Foreskin keratinocyte (primary cell): ENCODE measurements at places on chromosomes 7 and 10. TPM values are rescaled to one million over a fixed set of nuclear protein-coding genes. Genes with fewer than 3 reads are reported as not detected.

GRCh38 chr7:79872176-79872575 is 262.5 kb upstream of the GNAI1 start:
- no peak for DNase-seq

GRCh38 chr7:37405603-37406122 is 43.0 kb downstream of the ELMO1 start:
- no peak for DNase-seq

GRCh38 chr7:65915921-65916657 is 43.2 kb downstream of the VKORC1L1 start:
- DNase-seq: no peak

GRCh38 chr10:119177708-119178371 is 772 bp downstream of the PRDX3 start:
- DNase-seq: no peak

- DNase-seq: no peak
These were observed 7.8 kb downstream of the CPA5 start for GRCh38 chr7:130352194-130353074.

- no peak for DNase-seq
These were observed 324.7 kb downstream of the TCERG1L start for GRCh38 chr10:130986846-130987245.

DNA sequence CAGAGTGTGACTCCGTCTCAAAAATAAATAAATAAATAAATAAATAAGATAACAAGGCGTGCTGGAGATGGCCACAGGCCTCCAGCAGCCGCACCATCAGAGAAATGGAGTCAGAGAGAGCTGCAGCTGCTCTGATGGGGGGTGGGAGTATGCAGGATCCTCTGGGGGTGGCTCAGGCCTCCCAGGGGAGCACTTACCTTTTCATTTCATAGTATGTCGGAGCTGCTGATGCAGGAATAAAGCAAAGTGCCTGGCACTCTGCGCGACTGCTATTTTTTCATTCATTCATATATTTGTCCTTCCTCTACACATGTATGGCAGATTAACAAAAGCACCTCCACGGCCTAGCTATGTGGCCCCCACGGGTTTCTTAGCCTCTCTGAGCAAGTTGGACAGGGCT is 175.9 kb downstream of the CUX1 start:
- no peak for DNase-seq

DNA sequence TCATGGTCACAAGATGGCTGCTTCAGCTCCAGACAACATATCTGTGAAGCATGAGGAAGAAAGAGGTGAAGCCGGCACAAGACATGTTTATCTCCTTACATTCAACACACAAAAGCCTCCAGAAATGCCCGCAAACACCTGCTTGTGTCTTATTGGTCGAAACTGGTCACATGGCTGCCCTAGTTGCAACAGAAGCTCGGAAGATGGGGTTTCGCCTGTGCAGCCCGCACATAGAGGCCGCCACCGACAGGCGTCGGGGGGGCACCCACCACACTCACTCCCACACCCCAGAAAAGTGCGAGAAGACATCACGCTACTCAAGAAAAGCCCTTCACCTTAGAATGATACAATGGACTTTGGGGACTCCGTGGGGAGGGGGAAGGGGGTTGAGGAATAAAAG is 63.0 kb upstream of the MGMT start:
- DNase-seq: no peak

DNA sequence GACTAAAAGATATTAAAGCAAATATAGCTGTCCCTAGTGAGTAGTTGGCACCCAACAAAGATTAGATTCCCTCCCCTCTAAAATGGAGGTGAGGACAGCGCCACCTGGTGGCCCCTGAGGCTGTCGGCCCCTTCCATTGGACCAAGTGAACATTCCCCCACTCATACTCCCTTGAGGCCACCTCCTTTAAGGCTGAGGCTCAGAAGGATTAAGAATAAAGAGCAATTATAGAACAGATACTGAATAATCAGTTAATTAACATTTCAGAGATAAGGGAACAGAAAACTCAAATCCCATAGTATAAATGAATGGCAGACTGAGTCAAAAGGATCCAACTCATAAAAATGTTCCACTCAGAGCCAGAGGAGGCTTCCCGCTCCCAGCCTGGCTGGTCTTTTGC is 130.4 kb upstream of the GHITM start:
- DNase-seq: no peak

DNA sequence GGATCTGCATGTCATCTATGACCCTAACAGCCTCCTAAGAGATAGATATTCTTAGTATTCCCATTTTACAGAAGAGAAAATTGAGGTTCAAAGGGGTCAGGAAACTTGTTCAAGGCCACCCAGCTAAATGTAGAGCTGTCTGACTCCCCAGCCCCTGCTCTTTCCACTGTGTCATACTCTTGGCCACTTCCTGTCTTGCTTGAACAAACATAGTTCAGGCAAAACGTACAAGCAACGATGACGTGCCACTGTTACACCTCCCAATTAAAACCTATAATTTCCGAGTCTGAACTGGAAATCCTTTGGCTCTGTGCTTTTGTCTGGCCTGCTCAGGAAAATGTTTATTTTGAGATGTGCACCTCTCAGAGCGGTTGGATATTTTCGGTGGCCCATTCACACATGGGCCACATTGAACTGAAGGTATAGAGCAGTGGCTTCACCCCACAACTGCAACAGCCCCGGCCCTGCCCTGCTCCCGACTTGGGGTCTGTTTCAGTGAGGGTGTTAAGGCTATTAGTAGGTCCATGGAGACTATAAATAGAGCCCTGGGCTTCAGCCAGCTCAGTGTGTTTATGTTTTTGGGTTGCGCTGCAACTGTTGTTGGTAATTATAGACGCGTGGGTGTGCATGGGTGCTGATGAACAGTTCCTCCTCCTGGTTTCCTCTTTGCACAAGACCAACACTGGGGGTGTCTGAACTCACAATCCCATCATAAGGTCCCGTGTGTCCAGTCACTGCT is 172.3 kb upstream of the ADO start:
- DNase-seq: no peak

DNA sequence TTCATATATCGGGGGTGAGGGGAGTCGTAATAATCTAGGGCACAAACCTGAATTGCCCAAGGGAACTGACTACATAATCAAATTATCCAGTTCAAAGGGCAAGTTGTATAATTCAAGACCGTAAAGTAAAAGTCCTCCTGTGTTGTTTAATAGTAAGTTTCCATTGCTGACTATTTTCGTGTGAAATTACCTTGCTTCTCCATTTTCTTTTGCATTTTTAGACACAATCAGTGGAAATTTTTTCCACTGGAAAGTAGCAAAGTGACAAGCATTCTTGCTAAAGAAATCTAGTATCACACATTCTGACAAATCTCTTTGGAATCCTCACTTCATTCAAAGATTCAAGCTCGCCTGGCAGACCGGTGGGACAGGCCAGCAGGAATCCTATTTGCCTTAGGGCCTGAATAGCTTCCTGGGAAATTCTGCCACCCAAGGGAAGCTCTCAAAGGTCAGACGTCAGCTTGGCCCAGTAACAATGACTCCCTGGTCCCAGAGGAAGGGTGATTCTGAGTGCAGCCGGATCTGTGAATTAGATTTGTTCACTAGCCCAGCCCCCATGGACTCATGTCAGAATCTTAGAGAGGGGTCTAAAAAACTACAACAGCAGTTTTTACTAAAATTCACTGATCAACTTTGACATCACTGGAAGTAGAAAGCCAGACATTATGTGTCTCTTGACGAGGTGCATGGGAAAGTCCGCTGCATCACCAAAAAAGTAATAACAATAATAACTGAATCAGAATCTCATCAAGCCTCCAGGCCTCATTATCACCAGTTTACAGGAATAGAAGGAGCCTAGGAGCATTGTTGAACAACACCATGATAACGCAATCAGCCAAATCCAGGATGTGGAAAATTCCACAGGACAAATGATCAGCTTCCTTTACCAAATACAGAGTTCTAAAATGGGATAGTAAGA is 161.0 kb downstream of the SKIDA1 start:
- DNase-seq: peak; percentile 94

GRCh38 chr10:8052341-8052955 is 2.0 kb upstream of the GATA3 start:
- DNase-seq: no peak

DNA sequence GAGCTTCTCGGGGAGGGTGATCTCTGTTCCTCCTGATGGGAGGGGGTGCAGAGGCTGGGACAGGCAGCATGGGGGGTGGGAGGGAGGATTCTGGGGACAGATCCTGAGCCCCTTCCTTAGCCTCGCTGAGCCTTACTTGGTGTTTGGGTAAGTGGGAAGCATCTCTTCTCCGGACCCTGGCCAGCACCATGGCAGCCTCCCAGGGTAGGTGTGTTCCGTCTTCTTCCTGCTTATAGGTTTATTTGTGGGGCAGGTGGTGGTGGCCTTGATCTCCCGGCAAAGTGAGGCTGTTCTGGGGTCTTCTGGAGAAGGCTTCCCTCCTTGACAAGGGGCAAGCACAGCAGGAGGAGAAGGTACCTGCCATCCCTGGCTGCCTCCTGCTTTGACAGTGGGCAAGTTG is 226.9 kb downstream of the GLRX3 start:
- no peak for DNase-seq

DNA sequence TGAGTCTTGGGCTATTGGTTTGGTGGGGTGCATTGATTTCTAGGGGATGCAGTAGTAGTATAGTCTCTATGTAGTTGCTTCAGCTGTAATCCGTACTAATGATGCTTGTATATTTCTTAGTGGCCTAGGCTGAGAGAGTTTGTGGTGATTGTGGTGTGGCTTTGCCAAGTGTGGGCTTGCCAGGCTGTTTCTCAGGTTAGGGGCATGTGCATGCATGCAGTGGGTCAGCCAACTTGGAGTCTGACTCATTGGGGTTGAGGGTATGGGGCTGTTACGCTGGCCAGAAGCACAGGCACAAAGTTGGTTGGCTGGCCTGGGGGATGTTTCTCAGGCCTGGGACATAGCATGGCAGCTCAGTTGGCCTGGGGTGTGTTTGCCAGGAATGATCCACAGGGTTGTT is 25.7 kb upstream of the PLA2G12B start:
- DNase-seq: peak; percentile 73

- no peak for DNase-seq
These were observed 60.8 kb upstream of the MEOX2 start for GRCh38 chr7:15747301-15747700.

DNA sequence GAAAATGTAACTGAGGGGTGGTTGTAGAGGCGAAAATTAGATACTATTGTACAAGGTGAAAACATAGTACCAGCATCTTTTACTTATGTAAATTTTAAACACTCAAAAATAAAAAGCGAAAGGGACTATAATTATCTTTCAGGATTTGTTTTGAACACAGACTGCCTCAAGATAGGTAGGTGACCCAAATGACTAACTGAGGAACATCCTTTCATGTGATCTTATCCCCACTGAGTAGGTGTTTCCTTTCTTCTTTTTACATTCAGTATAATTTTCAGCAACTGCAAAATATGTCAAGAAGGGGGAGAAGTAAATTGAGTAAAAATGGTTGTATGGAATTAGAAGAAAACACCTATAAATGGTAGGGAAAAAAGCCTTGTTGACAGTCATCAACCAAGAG is 236.7 kb downstream of the PHF14 start:
- DNase-seq: no peak

GRCh38 chr7:123747620-123748141 is 1.1 kb downstream of the WASL start:
- no peak for DNase-seq

- no peak for DNase-seq
These were observed 21.1 kb upstream of the FOXI2 start for GRCh38 chr10:127715782-127716378.

DNA sequence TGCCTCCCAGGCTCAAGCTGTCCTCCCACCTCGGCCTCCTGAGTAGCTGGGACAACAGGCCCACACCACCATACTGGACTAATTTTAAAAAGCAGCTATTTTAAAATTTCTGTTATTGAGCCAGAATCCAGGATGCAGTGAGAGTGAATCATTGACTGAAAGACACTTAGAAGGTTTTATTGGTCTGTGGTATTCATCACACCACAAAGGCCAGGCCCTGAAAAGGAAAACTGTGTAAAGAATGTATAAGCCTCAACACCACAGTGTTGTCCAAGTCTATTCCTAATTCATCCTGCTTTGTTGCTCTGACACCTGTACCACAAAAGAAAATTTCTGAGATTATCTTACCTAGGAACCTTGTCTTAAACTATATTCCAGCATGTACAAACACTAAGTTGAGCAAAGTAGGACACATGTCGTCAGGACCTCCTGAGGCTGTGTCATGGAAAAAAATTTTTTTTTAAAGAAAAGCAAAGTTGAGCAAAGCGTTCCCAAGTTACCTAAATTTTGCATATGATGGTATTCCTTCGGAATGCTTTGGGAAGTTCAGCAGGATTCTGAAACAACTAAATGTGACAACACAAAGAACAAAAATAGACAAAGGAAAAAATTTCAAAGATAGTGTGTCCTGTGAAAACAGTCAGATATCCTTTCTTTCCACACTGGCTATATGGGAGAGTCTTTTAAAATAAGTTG is 129.6 kb upstream of the MKLN1 start:
- DNase-seq: peak; percentile 57

- DNase-seq: no peak
These were observed 535.0 kb upstream of the FZD8 start for GRCh38 chr10:36177071-36177470.

GRCh38 chr10:133475821-133476640 is 22.3 kb downstream of the SCART1 start:
- no peak for DNase-seq

- no peak for DNase-seq
These were observed 252.0 kb downstream of the ELMO1 start for GRCh38 chr7:37196676-37197075.

- no peak for DNase-seq
These were observed 456 bp upstream of the DLD start for GRCh38 chr7:107890493-107890961.

DNA sequence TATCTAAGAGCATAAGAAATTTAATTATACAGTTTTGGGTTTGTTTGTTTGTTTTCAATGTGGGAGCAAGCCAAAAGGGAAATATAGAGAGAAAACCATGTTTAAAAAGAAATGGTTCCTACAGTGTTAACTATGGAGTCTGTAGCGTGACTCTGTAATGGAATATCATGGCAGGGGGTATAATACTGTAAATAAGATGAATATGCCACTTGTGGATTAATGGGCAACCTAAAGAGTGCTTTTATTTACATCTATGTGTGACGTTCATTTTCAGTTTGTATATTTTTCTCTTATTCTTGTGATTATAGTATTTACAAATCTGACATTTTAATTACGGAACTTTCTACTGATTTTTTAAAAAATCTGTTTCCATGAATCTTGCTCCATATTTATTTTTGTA is 95.9 kb downstream of the POLL start:
- no peak for DNase-seq

- no peak for DNase-seq
These were observed 185.1 kb downstream of the ATRNL1 start for GRCh38 chr10:115278294-115278693.

Gene ADAM22
- total RNA-seq: 0.07 and 0.21 TPM in 2 replicates

Gene CPN1
- total RNA-seq: not detected in 2 replicates

Gene NME8
- total RNA-seq: not detected in 2 replicates

Gene AGMO
- total RNA-seq: not detected in 2 replicates

Gene ODAD2
- 0.07 and 0.41 TPM in 2 replicates for total RNA-seq

Gene SPAG6
- total RNA-seq: not detected in 2 replicates

Gene POM121C
- total RNA-seq: 17.2 and 18.3 TPM in 2 replicates

Gene FEZF1
- not detected in 2 replicates for total RNA-seq

Gene DENND2A
- 1.1 and 3.0 TPM in 2 replicates for total RNA-seq

Gene HTR5A
- total RNA-seq: not detected in 2 replicates

Gene PSMG3
- total RNA-seq: 56.4 and 59.7 TPM in 2 replicates

Gene RBP3
- total RNA-seq: not detected in 2 replicates

Gene CTAGE15
- total RNA-seq: 0.14 and 2.5 TPM in 2 replicates
